Activated CD4-positive, alpha-beta T cell treated with anti-CD3 and anti-CD28 coated beads, Interleukin-2, amount 50 U/mL, for 4 hours (primary cell): ENCODE measurements at places on chromosomes 2 and 18.
A peak's percentile ranks its signal among the peaks of the same experiment; 100 is the strongest.

DNA sequence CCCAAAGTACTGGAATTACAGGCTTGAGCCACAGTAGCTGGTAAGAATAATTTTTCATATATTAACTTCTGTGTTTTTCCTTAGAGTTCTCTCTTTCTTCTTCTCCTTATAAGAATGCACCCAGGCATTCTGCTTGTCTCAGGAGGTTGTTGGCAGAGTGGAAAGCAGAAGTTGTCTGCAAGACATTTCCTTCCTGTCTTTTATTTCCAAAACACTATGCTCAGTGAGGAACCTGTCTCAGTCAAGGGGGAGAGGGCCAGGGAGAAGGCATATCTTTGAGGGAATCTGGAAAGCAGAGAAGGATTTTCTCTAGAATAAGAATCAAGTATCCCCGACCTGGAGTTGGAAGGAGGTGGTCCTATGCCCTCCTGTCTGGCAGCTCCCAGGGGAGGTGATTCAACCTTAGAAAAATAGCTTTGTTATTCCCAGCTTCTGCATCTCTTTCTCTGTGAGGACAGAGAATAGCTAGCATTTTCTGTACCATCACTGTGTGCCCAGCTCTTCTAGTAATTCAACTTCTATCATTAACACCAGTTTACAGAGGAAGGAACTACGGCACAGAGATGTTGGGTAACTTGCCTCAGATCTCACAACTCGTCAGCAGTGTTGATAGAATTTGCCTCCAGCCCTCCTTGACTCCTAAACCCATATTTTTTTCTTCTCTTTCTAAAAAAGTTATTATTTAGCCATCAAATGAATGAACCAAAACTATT is 3.8 kb upstream of the LPIN2 start:
- no peak for DNase-seq

GRCh38 chr2:15147591-15147990 is 413.5 kb downstream of the NBAS start:
- no peak for DNase-seq

- no peak for DNase-seq
Measured at GRCh38 chr2:237221443-237221842, 135.8 kb downstream of the COPS8 start.

DNA sequence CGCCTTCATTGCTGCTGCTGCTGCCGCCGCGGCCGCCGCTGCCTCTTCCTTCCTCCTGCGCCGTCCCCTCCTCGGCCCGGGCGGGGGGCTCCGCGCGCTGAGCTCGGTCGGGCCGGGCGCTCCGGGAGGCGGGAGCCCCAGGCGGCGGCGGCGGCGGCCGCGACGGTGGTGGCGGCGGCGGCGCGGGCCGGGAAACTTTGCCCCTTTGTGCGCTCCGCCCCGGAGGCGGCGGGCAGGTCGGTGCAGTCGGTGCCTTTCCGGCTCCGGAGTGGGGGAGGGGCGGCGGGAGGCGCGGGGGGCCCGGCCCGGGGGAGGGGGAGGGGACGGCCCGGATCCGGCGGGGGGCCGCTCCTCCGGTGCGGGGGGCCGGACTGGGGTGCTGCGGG is 205 bp downstream of the TET3 start:
- DNase-seq, result peak; percentile 65

- no peak for DNase-seq
Measured at GRCh38 chr2:11018651-11019185, 107.0 kb downstream of the KCNF1 start.

GRCh38 chr2:224875153-224875552 is 159.0 kb upstream of the CCDC195 start:
- DNase-seq, result no peak

DNA sequence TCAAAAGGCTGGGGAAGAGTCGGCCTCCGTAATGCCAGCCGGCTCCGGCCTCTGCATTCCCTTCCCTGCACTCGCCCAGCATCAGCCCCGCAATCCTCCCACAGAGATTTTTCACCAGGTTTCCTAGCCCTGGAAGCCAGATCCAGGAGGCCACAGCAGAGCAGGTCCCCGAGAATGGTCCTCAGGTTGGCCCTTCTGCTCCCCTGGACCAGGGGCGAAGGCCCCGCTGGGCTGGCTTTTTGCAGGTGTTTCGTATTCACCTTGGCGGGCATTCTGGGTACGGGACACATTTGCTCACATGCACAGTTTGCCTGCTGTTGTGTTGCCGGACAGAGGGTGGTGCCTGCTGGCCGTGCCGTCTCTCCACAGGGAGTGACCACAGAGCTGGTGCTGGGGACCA is 309.5 kb downstream of the NDUFA10 start:
- no peak for DNase-seq

GRCh38 chr18:5244941-5245340 is 47.9 kb upstream of the AKAIN1 start:
- no peak for DNase-seq

DNA sequence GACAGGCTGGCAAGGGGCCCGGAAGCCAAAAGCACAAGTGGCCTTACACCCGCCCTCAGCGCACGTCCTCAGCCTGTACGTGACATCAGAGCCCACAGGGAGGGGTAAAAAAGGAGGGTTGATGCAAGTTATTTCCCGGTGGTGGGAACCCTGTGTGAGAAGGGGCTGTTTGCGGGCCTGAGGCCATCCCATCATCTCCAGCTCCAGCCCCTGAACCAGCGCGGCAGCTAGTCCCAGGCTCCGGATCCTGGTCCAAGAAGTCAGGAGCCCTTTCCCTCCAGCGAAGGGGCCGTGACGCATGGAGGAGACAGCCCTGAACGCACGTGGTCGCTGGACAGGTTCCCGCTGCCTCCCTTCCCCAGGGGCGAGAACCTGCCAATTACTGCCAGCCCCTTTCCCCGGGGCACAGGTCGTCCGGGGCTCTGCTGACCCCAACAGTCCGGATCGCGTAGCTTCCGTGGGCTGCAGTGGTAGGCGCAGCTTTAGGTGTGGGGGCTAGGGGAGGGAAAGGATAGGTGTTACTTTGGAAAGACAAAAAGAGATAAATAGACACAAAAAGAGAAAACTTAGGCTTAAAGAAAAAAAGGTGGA is 1.3 kb upstream of the LRP2 start:
- DNase-seq, result peak; percentile 40

DNA sequence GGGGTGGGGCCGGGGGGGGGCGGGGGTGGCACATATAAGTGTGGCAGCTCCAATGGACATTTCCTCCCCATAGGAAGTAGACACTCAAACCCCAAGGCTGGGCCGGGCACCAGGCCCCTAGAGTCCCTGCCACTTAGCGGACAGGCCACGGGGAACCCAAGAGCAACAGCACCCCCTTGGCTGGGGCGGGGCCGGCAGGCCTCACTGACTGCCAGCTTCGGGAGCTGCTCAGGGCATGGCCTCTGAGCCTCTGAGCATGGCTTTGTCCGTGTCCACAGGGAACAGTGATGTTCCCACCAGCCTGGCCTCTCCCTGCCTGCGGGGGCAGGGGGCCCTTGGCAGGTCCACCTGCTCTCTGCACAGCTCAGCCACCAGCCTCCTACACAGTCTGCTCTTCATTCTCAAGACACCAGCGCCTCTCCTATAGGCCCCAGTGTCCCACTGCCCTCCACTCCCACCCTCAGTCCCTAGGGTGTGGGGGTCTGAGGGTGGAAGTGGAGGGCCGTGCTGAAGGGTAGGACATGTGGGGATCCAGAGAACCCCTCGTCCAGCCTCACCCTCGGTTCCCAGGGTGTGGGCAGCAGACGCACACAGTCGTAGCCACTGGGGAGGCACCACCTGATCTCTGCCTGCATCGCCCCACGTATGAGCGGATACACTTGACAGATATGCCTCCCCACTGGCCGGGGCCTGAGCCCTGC is 106.7 kb downstream of the FAM210A start:
- no peak for DNase-seq

- DNase-seq, result no peak
Measured at GRCh38 chr2:191180713-191181112, 29.9 kb upstream of the STAT4 start.

- no peak for DNase-seq
Measured at GRCh38 chr2:159894145-159894838, 96.3 kb upstream of the CD302 start.

DNA sequence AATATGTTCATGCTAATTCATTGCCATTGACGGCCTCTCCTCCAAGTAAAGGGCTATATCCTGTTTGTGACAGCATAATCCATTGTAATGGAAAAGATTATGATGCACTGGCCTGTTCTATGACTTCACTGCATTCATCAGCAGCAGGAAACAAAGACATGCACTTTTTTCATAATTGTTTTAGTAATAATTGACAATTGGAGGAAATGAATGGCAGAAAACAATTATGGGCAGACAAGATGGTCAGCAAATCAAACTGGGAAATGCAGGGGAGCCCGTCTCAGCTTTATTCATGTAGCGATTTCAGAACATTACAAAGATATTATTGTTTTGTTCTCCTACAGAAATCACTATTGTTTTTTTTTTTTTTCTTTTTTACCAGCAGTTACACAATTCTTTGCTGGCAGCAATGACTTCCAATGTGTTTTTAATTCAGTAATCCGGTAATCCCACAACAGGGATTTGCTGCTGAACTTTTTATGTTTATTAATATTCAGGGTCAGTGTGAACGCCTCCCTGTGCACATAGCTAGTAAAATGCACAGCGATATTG is 33.8 kb upstream of the RASGRP3 start:
- DNase-seq, result no peak

DNA sequence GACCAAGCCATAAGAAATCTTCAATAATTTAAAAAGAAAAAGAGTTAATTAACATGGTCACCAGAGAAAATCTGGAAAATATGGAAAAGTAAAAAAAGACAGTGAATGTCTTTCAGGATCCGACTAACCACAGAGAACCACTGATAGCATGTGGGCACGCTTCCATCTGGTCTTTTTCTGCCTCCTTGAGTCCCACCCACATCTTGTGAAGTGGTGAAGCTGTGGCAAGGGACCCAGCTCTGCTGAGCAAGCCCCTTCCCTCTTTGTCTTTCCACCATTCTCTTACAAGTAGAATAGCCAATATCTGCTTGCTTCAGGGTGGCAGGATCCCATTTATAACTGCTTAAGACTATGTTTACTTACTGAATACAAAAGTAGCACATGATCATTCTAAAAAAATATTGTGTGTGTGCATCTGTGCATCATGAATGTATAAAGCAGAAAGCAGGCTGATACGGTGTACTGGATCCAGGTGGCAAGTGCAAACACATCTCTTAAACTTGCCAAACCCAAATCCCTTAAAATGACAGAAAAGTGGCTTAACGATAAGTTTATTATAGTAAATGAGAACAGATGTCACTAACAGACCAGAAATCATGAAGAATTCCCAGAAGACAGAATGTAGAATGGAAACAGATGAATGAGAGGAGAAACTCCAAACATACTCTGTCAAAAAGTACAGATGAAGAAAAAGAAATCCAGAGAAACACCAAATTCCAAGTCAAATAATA is 52.3 kb downstream of the FOXI3 start:
- DNase-seq, result no peak

- DNase-seq, result no peak
Measured at GRCh38 chr2:204134421-204134820, 197.9 kb downstream of the ICOS start.

DNA sequence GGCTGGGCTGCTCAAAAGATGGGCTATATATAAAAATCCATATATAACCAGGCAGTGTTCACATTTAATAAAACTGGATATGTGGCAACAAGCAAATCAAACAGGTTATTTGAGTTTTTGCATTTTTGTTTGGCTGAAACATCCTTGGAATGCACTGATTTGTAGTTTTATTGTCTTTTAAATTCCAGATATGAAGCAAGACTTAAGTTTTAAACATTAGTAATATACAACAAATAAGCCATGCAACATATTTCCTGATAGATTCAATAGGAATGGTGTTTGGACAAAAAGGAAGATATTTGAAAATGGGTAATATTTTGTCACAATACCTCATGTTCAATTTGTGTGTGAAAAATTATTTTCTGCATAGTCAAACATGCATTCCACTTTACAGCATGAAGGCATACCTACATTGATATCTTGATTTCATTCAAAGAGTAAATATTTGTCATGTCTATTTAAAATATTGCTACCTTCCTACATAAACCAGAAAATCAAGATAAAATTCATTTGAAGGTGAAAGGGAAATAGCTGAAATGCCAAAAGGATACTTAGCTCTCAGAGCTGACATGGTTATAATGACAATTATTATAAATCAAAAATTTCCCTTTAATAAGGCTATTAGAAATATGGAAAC is 132.3 kb upstream of the NETO1 start:
- no peak for DNase-seq

DNA sequence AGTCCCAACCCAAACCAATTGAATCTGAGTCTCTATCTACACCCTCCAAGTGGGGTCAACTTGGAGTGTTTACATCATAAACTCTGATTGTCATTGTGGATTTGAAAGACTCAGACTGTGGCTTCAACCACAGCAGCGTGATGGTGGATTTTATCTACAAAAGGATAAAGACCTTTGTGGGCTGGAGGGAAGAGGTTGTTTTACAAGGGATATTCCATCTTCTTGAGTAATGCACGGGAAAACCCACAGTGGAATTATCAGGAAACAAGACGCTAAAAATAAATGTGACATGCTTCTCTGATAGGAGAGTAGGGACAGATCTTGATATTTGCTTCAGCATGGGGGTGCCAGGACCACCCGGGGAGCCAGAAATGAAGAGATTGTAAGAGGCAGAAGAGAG is 93.5 kb downstream of the LPIN1 start:
- no peak for DNase-seq

- DNase-seq, result no peak
Measured at GRCh38 chr18:58753976-58754375, 82.7 kb downstream of the MALT1 start.

- no peak for DNase-seq
Measured at GRCh38 chr2:8495189-8495989, 186.5 kb upstream of the ID2 start.

- DNase-seq, result no peak
Measured at GRCh38 chr2:33106115-33106514, 159.4 kb downstream of the LTBP1 start.

DNA sequence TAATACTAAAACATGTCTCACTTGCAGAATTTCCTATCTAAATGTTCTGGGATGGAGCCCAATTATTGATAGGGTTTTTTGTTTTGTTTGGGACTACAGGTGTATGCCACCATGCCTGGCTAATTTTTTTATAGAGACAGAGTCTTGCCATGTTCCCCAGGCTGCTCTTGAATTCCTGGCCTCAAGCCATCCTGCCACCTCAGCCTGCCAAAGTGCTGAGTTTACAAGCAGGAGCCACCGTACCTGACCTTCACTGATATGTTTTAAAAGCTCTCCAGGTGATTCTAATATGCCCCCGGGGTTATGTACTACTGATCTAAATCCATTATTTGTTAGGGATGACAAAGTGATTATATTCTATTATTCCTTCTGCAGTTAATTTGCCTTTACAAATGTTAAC is 2.2 kb downstream of the ELAC1 start:
- no peak for DNase-seq

DNA sequence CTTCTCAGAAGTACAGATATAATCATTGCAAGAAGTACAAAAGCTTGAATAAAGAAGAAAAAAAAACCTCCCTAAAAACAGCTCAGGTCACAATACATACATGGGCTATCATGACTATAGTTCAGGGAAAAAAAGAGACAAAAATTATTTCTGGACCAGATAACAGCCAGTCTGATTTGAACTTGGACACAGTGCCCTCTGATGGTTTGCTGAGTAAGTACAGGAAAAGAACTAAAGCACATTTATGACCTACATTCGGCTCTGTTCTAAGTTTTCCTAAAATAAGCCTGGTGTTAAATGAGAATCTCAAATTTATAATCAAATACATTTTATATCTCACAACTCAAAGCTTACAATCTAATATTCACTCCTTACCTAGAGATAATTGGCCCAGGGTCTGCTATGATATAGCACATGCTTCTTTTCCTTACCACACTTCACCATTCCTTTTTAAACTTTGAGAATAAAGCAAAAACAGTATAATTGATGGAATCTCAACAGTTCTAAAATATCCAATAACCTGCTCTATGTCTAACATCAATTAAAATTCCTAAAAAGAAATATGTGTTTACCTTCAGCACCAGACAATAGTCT is 81.1 kb downstream of the RAPH1 start:
- no peak for DNase-seq

GRCh38 chr2:201574766-201575165 is 68.5 kb downstream of the TMEM237 start:
- no peak for DNase-seq
